ENCODE measurements at places on chromosomes 4 and X.
A peak's percentile ranks its signal among the peaks of the same experiment; 100 is the strongest.

DNA sequence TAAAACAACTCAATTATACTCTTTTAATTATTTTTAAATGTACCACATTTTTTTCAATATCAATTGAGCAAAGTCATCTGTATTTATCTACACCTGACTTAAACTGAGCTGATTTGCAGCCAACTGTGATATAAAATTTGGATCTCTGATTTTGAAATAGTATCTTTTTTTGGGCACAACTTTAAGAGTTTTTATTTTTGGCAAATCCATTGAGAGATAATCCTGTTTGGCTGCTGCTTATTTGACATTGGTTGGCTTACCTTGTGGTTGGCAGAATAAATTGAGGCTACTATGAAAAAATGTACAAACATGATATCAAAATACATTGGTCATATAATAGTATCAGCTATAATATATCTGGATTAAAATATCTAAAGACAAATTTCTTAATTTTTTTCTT lies 656.0 kb upstream of the NDST4 start:
- no peak for DNase-seq

DNA sequence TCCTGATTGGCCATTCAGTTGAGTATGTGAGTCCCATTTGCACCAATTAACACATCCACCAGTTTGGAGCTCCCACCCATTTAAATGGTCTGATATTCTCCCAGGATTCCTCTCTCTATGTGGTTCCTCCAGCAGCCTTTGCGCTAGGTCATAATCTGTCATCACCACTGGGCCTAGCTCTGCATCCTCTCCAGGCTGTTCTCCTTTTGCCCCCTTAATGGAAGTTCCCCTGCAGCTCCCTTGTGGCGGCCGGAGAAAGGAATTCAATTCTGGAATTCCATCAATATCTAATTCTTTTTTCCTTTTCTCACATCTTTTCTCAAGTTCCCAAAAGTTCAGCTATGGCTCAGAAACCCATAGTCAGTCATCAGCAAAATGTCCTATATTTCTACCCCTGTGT lies 2184.4 kb upstream of the AGA start:
- DNase-seq = no peak

DNA sequence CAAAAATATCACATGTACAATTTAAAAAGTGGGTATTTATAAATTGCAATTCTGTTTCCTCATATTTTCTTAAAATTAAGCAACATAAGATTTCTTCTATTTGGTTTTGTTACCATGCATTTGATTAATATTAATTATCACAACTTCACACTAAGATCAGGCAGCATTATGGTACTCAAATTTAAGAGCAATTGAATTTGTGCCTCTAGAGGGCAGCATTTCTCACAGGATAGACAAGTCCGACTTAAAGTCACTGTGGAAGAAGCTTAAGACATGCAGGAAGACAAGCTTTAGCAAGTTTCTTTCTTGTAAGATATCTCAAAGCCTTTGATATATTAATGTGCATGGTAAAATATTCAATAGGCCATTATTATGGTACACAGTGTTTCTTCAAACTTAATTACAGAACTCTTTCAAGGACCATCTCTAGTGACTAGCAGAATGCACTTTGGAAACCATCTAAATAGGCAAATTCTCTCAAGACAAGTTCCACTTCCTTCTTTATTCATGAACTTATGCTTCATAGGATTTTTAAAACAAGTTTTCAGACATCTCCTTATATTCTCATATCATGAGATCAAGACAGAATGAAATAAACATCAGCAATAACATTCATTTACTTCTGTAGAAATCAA lies 35.0 kb downstream of the FBXW7 start:
- peak; percentile 83 for DNase-seq

- DNase-seq = peak; percentile 59
Measured at GRCh38 chrX:101415180-101416145, 7.4 kb downstream of the HNRNPH2 start.

DNA sequence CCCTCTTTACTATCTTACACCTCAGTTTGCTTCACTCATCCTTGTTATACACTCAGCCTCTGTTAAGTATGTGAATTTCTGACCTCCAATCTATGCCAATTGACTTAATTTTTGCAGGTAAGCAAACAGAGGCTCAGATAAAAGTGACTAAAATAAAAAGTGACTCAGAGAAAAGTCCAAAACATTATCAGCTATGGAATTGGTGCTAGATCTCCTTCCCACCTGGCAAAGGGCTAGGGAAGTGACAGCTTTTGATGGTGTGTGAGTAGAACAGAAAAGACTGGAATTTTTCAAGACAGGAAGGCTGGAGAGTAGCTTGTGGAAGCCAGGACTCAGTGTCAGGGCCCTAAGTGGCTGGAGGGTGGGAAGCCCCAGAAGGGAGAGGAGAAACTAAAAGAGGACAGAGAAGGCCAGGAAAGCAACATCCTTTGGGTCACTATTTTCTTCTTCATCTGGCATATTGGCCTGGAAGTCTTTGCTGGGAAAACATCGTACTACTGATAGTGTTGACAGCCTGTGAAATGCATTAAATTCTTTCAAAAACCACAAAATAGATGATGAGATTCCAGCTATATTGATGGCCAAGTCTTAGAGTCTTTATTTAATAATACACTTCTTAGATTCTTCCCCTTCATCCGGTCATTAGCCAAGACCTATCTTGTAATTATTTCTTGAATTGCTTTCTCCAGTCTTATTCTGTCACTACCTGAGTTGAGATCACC lies 392.8 kb downstream of the RAPGEF2 start:
- no peak for DNase-seq

- DNase-seq = no peak
Measured at GRCh38 chr4:81609844-81610243, 138.1 kb upstream of the RASGEF1B start.

DNA sequence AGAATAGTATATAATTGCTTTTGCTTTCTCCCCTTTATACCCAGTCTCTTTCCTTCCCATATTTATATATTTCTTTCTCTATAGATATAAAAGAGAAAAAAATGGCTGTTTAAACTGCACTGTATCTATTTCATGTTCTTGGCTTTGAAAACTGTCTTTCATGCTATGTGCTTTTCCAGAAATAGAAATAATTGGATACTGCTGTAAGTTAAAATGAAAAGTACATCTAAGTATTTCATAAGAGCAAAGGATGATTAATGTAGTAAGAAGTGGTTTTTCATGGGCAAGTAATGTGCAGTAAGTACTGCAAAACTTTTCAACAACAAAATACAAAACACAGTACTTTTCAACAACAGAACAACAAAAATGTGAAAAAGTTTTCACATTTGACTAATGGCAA lies 237.9 kb downstream of the SNCA start:
- peak; percentile 76 for DNase-seq

DNA sequence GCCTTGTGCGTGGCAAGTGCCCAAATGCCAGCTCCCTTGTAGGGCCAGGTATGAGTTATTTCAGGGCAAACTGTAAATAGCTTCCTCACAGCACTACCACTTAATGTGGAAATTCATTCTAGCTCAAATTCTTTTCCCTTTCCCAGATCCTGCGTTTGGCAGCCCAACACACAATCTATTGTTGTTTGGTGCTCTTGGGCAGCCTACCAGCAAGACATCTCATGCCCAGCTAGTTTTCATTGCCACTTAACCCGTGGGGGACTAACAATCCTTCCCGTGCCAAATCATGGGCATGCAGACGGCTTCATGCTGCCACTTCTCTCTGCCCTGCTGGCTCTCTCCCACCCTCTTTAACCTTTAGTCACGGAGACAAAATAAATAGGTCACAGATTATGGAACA lies 454.2 kb downstream of the GRIA2 start:
- no peak for DNase-seq

- DNase-seq = no peak
Measured at GRCh38 chr4:184061582-184061981, 156.1 kb downstream of the ENPP6 start.

GRCh38 chr4:101201421-101201820 lies 145.9 kb downstream of the PPP3CA start:
- no peak for DNase-seq

GRCh38 chrX:70504772-70505450 lies 60.3 kb downstream of the DLG3 start:
- no peak for DNase-seq

DNA sequence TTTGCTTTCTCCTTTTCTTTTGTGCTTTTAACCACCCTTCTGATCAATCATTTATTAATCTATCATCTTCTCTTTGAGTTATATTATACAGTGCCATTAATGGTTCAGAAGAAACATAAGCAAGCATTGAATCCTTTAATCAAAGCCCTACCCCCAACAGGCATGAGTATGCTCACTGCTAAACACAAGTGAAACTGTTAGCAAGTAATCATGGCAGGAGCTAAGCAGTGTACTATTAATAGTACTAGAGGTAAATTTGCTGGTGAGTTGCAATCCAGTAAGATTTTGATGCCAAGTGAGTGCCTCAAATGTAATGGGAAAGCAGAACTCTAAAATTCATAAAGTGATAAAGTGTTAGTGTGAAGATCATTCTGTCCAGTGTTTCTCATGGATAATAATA lies 57.2 kb downstream of the FNIP2 start:
- no peak for DNase-seq

GRCh38 chrX:148555101-148555500 lies 54.7 kb downstream of the AFF2 start:
- DNase-seq = no peak

GRCh38 chrX:101744085-101744484 lies 84.4 kb upstream of the ARMCX2 start:
- DNase-seq = peak; percentile 1

DNA sequence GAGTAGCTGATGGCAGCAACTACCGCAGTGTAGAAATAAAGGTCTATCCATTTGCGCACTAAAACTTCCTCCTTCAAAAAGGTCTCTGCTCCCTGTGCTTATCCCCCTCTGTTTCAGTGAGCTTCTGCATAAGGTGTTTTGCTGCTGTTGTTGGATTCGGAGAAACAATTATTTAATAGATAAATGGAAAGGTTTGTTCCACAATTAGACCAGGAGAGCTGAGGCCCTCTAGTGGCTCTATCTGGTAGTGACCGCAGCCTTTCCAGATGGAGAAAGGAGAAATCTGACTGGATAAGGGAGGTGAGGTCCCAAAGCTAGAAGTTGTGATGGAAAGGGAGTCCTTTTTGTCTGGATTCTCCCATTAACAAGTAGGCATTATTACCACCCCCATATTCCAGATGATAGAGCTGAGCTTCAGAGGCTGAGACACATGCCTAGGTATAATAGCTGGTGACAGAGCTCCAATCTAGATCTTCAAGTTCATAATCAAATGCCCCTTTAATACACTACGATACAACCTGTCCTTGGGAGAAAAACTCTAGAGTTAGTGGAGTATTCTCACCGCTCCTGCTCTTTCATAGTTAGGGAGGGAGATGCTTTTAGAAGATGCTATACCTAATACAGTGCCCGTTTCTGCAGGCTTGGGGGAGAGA lies 5.1 kb upstream of the GABRQ start:
- peak; percentile 2 for DNase-seq

DNA sequence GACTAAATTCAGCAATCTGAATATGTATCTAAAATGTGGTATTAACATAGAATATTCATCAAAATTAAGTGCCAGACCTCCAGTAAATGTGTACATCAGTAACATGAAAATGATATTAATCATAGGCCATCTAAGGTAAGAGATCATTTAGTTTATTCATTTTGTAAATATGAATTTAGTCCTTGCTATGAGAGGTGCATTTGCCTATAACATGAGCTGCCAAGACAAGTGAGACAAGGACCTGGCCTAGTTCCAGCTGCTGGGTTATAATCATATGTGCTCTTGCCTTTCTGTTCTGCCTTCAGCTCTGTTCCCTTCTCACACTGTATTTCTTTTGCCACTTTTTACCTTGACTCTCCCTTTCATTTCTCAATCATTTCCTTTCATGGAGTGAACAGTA lies 160.0 kb downstream of the STIM2 start:
- DNase-seq = no peak

DNA sequence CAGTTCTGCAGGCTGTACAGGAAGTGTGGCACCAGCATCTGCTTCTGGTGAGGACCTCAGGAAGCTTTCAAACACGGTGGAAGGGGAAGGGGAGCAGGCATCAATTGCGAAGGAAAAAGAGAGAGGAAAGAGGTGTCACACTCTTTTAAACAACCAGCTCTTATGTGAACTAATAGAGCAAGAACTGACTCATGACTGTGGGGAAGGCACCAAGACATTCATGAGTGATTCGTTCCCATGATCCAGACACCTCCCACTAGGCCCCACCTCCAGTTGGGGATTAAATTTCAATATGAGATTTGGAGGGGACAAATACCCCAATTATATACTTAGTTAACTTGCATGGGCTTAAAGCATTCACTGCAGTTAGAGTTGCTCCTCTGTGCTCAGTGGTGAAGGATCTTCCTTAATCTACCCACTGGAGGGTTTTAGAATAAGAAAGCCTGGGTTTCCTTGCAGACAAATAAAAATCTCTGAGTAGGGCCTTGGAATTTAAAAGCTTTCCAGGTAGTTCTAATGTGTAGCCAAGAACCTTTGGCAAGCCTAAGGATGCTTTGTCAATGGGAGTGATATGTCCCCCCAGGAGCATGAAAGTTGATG lies 60.0 kb downstream of the SYNPO2 start:
- no peak for DNase-seq

DNA sequence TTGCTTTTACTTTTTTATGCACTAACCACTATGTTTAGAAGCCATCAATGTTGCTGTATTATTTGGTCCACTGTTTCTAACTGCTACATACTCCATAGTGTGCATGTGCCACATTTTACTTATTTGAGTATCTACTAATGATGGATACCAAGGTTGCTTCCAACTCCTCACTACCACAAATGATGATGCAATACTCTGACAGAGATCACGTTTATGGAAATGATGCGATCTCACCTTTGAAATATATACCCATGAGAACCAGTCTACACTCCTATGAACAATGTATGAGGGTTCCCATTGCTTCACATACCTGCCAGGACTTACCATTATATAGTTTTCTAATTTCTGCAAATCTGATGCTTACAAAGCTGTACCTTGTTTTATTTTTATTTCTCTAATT lies 44.2 kb downstream of the HUWE1 start:
- no peak for DNase-seq

GRCh38 chr4:102031406-102031805 lies 240.9 kb downstream of the BANK1 start:
- no peak for DNase-seq

- DNase-seq = no peak
Measured at GRCh38 chr4:2802618-2803531, 10.0 kb downstream of the SH3BP2 start.

GRCh38 chrX:153565996-153566580 lies 32.9 kb downstream of the CCNQ start:
- no peak for DNase-seq

DNA sequence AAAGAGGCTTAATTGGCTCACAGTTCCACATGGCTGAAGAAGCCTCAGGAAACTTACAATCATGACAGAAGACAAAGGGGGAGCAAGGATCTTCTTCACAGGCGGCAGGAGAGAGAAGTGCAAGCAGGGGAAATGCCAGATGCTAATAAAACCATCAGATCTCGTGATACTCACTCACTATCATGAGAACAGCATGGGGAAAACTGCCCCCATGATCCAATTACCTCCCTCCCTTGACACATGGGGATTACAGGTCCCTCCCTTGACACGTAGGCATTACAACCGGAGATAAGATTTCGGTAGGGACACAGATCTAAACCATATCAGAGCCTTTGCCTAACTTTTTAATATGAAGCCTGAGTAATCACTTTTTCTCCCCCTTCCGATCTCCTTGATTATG lies 43.7 kb upstream of the MAPK10 start:
- no peak for DNase-seq

- DNase-seq = no peak
Measured at GRCh38 chrX:16687514-16687913, 25.0 kb downstream of the CTPS2 start.

- peak; percentile 34 for DNase-seq
Measured at GRCh38 chrX:9196961-9197640, 163.2 kb upstream of the FAM9B start.

All from fibroblast of gingiva (primary cell).